ENCODE measurements at places on chromosomes 12 and 14.
A peak's percentile ranks its signal among the peaks of the same experiment; 100 is the strongest.

DNA sequence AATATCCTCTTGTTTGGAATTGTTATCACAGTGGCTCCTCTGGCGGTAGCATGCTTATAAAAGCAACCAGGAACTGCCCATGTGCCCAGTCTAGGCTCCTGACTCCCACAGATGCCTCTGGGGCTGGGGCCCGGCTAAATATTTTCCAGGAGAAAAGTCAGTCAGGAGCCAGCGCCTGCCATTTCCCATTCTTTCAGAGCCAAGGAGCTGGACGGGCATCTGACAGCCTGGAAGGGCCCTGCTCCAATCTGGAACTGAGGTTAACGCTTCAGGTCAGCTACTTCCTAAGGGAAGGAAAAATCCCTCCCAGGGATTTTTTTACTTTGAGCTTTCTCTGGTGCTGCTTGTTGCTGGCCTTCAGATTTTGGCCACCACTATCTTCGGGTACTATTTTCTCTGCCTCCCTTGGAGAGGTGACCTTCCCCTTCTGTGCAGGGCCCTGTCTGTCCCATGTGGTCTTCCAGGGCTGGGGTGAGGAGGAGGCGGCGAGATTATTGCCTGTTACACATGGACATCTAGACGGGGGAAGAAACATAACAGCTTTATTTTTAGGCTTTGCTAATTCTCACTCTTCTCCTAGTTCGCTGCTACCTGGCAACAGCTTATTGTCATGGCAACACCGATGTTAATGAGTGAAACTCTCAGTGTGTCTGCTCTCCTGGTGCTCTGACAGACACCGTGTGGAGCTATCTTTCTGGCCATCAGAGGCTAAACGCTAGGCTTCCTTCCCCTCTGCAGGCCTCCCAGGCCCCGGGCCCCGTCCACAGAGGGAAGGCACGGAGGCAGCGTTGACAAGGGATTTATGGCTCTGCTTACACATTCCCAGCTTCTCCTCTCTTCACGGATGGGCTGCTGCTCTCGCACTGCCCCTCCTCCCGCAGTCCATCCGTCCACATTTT lies 160.4 kb downstream of the CACNA1C start:
- DNase-seq: no peak

- no peak for DNase-seq
Measured at GRCh38 chr12:47251919-47252318, 172.2 kb upstream of the AMIGO2 start.

DNA sequence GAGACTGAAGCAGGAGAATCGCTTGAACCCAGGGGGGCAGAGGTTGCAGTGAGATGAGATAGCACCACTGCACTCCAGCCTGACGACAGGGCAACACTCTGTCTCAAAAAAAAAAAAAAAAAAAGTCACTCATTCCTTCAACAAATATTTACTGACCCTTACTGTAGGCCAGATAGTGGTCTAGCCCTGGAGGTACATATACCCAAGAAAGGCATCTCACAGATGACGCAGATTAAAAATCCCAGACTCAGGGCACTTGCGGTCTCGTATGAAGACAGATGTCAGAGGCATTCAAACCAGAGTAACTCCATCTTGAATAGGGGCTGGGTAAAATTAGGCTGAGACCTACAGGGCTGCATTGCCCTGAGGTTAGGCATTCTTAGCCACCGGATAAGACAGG lies 44.8 kb downstream of the CLMN start:
- no peak for DNase-seq

GRCh38 chr12:50353869-50354593 lies 42.4 kb downstream of the FAM186A start:
- peak; percentile 8 for DNase-seq

- no peak for DNase-seq
Measured at GRCh38 chr14:65860956-65861611, 448.6 kb downstream of the FUT8 start.

DNA sequence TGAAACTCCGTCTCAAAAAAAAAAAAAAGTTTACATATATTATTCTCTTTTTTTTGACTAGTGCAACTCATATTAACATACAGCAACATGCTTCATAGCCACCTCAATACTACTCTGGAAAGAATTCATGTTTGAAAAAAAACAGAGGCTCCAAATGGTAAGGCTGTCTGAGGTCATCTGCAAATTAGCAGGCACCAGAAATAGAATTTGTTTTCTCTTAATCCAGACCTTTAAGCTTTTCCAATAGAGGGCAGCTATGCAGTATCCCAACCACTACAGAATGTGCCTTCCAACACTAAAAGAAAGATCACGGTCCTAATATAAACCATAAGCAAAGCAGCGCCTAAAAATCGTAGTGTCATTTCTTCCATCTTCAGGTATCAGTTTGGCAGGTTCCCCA lies 12.0 kb downstream of the C2CD5 start:
- no peak for DNase-seq

- DNase-seq: peak; percentile 81
Measured at GRCh38 chr14:67426983-67427606, 15.1 kb upstream of the PLEK2 start.

DNA sequence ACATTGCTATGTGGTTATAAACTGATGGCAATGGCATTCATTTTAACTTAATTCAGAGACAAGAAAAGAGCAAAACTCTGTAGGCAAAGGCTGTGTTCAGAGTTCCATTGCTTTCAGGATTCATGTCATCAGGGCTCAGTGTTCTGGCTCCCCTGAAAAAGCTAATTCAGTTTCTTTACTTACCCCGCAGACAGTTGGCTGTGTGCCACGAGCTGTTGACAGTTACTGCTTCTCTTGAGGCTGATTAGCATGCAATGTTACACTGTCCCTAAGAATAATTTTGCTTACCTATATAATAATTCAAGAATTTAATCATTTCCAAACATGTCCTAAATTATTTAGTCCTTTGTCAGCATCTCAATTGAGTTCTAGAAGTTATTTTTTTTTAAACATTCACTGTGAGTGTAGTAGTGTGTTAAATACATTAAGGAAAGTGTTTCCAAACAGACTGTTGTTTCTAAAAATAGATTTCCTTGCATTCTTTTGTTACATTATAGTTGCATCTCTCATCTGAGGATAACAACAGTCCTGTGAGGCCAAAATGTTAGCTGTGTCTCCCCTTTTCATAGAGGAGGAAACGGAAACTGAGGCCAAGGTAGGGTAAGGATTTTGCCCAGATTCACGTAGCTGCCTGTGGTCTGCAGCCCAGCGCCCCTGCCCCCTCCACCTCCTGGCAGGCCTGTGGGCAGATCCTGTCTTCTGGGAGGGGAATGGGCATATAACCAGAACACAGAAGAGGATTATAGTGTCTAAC lies 98.6 kb downstream of the PELI2 start:
- peak; percentile 42 for DNase-seq

DNA sequence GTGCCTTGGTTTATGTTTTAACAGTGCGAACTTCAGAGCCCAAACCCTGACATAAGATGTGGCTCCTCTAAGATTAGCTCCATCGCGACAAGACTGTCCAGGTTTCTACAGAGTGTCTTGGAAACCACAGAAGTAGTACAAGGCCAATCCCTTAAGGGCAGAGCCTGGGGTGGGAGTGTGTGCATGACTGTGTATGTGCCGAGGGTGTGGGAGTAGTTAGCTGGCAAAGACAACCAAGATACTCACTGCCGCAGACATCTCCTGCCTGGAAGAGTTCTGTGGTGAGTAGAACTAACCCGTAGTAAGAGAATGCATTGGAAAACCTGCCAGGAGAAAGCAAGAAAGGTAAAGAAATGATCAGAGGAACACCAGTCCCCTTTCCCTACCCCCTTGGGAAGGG lies 54.1 kb downstream of the DAO start:
- no peak for DNase-seq

DNA sequence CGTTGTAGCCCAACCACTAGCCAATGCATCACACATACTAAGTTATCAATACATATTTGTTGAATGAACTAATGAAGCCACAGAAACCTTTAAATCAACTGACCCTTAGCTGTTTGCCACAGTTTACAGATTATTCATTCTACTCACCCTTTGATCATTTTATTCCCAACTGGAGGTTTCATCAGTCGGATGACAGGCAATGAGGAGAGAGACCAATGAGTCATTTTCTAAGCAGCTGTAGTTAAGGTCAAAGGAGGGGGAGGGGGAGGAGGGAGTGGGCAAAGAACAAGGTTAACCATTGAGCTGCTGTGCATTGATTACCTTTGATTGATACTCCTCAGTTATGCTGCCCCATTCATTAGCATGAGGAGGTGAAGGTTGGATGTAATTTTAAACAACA lies 469.5 kb downstream of the VRK1 start:
- peak; percentile 59 for DNase-seq

DNA sequence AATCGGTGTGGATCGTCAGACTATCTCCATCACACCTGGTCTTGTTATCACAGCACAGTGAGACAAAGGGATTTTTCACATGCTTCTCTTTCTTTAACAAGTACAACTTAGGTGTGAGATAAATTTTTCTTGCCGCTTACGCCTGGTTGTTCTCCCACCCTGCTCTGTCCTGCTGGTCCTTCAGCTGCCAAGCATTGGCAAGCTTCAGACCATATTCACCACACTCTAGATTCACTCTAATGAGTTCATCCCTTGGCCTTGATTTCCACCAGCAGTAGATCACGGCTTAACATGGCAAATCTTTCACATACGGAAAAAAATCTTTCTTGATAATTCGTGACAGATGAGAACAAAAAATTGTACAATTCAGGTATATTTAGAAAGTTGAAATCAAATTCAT lies 33.5 kb downstream of the RHOJ start:
- DNase-seq: no peak

DNA sequence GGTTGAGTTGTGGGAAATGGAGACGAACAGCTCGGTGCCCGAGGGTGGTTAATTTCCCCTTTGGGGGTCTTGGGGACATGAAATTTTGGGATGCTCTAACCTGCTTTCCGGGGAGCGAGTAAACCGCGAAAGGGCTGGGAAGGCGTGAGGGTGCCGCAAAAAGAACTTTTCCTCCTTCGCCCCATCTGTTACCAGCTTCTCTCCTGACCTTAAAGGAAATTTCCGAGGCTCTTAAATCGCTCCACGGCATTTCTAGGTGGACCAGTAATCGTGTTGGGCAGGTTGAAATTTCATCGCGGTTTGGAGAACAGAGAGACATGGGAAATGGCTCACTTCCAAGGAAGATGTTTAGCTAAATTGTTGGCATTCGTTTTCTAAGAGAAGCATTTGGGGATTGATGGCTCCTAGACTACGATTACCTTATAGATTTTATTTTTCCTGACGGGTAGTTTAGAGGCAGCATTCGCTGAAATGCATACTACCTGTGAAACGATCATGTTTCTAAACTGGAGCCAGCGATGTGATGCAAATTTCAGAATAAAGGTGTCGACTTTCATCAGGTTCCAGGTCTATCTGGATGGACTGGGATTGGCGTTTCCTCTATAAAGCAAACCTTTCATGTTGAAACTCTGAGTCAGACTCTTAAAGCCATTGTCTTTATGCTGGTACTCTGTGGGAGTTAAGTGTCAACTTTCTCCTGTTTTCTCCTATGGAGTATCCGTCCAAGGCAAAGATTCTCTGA lies 414.5 kb downstream of the PCNX1 start:
- DNase-seq: peak; percentile 64

DNA sequence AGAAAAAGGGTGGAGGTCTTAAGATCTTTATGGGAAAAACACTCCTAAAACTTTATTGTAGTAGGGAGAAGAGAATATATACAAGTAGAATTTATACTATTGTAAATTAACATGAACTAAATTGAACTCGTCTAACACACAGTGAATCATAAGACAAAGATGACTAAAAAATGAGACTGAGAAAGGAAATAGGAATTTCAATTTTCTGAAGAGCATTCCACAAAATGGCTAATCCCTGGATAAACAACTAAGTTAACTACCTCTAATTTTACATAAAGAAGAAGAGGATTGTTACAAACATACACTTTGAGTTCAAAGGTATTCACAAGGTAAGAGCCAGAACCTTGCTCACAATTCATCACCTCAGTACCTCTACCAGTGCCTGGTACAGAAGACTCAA lies 2.0 kb downstream of the MAP4K5 start:
- peak; percentile 49 for DNase-seq

GRCh38 chr12:6644903-6645302 lies 2.3 kb downstream of the ACRBP start:
- no peak for DNase-seq

- DNase-seq: no peak
Measured at GRCh38 chr12:117063162-117063911, 35.9 kb downstream of the TESC start.

- no peak for DNase-seq
Measured at GRCh38 chr14:106506881-106507305, 980.5 kb downstream of the TMEM121 start.

GRCh38 chr12:120500581-120500980 lies 4.7 kb downstream of the DYNLL1 start:
- DNase-seq: peak; percentile 30

DNA sequence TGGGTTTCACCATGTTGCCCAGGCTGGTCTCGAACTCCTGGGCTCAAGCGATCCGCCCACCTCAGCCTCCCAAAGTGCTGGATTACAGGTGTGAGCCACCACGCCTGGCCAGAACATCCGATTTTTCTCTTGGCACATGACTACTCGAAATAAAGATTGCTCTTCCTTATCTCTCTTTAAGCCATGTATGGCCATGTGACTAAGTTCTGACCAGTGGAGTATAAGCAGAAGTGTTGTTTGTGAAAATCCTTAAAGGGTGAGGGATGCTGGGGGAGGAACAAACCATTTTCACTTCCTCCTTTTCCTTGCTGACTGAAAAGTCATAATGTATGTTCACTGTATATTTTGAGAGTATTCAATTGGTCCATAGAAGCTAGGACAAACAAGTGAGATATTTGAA lies 50.7 kb upstream of the ATF7IP start:
- DNase-seq: no peak

GRCh38 chr12:29255042-29255441 lies 106.0 kb downstream of the FAR2 start:
- DNase-seq: no peak

- no peak for DNase-seq
Measured at GRCh38 chr12:931591-931990, 17.9 kb downstream of the RAD52 start.

DNA sequence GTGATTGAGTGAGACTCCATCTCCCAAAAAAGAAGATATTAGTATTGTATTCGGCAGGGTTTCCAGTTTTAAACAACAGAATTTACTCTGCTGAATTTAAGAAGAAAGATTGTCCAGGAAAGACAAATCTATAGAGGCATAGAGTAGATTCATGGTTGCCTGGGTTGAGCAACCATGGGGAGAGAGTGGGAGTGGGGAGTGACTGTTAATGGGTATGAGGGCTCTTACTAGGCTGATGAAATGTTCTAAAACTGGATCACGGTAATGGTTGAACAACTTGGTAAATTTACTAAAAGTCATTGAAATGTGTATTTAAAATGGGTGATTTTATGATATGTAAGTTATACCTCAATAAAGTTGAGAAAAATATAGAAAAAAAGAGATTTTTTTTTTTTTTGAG lies 13.9 kb upstream of the C12orf76 start:
- no peak for DNase-seq

DNA sequence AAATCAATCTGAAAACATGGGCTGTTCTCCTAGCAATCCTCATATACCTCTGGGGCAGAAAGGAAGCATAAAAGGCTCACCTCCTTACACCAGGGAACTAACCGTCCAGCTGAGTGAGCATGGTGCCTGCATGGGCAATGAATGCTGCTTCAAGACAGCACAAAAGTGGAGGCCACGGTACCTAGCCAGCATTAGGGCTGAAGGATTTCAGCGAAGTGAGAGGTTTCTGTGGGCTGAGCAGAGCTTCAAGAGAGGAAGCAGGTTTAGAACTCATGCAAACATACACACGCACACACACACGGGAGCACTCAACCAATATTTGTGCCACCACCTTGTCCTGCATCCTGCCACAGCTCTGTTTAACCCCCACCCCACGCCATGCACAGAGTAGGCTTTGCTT lies 838.5 kb upstream of the TMEM132C start:
- no peak for DNase-seq
